Fibroblast of skin of left biceps (primary cell): ENCODE measurements at places on chromosomes 11 and 22.

- no peak for DNase-seq
These were observed 274.7 kb downstream of the NXPE2 start for GRCh38 chr11:114953039-114953438.

GRCh38 chr11:17296852-17297559, 20.5 kb downstream of the NUCB2 start:
- DNase-seq, result no peak

DNA sequence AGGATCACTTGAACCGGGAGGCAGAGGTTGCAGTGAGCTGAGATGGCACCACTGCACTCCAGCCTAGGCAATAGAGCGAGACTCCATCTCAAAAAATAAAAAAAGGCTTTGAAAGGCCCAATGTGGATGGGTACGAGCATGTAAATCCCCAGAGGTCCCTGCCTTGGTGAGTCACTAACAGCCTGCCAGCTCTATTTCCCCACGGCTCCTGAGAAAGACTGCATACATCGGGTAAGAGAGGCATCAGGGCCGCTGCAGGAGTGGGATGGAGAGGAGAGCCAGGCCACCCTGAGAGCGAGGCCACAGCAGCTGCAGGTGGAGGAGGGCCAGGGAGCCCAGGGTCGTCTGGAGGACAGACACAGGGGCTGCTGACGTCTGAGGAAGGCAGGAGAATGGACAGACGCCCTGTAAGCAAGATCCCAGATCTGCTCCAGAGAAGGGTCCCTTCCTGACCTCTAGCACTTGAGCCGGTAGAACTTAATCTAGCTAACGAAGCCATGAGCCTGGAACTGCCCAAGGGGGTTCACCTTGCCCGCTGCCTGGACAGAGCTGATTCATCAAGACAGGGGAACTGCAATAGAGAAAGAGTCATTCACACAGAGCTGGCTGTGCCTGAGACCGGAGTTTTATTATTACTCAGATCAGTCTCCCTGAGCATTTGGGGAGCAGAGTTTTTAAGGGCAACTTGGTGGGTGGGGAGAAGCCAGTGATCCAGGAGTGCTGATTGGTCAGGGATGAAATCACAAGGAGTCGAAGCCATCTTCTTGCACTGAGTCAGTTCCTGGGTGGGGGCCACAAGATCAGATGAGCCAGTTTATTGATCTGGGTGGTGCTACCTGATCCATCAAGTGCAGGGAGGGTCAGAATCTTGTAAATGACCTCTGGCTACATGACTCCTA, 5.1 kb upstream of the KRTAP5-9 start:
- no peak for DNase-seq

- DNase-seq, result no peak
These were observed 24.1 kb upstream of the WNT11 start for GRCh38 chr11:76230392-76230791.
